ENCODE measurements at places on chromosomes 6 and 20.

DNA sequence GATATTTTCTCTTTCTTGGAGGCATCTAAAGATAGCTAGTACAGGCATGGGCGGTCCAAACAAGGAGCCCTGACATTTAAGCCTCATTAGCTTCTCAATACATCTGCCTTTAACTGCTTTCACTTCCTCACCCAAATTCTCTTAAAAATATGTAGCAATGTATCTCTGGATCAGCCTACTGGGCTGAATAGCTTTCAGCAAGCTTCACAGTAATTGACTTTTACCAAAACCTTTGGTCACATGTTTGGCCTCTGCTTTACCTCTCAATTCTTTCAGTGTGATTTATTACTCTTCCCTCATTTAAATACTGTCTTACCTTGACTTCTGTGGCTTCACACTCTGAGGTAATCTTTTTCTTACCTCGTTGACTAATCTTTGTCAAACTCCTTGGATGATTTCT, 1618.1 kb downstream of the GRIK2 start:
- no peak for DNase-seq

DNA sequence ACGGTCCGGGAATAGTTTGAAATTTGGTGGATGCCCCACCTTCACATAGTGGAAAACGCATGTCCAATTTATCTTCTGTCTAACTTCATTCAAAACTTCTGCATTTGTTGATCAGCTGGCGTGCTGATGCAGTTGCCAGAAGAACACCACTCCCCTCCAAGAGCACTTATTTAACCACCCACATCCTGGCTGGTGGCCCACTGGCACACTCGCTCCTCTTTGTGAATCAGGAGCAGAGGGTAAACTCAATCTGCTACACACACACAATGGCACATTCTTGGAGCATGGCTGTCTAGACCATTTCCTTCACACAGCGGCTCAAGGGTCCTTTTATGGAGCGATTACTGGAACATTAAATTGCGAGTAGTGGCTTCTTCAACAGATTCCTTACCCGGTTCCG, 55.1 kb upstream of the CEP162 start:
- peak; percentile 15 for DNase-seq

GRCh38 chr6:130968476-130968875, 94.6 kb downstream of the EPB41L2 start:
- no peak for DNase-seq

DNA sequence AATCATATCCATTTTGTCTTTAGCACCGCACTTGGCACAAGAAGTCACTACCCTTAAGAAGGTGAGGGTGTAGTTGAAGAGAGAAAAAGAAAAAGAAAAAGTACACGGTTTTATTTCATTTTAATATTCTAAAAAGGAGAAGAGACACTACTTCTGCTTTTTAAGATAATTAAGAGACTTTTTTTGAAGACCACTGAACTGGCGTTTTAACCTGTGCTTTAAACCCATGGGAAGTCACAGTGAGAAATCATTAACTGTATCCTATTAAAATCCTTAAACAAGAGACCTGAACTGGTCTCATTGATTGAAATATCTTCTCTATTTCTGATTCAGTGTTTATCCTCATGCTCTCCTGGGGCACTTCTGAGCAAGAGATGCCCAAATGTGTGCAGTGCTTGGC, 243.5 kb downstream of the TMEM242 start:
- DNase-seq: no peak

GRCh38 chr6:165664559-165665383, 1.7 kb upstream of the PDE10A start:
- peak; percentile 56 for DNase-seq

DNA sequence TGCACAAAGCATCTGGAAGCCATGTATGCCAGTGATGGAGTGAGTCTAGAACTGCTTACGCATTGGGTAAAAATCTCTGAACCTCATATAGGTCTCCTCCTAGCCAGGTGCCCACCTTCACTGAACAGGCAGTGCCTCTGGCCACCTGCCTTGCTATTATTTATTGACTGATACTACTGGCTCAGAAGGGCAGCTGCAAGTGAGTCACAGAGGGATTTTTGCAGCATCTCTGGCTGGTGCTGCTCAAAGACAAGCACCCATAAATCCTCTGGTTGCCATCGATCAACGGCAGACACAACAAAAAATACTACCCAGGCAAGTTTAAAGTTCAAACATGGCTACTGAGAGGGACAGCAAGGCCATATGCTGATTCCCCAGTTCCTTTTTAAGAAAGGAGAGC, 279.4 kb downstream of the UBE3D start:
- DNase-seq: no peak

DNA sequence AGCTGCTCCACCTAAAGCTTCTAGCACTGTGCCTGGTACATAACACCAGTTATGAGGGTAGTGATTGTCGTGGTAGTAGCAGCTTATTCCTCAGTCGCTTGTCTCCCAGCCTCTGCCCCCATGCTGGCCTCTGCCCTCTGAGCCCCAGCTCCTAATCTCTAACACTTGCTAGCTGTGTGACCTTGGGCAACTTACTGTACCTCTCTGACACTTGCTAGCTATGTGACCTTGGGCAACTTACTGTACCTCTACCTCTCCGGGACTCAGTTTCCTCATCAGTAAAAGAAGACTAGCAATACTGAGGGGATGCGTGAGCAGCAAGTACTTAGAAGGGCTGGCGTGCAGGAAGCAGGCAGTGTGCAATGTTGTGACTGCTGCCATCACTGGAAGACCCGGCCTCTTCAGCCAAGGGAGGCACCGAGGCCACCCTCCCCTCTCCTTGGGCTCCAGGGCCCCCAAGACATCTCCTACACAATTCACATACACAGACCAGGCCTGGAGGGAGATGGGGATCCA, 9.9 kb downstream of the MDFI start:
- DNase-seq: no peak

DNA sequence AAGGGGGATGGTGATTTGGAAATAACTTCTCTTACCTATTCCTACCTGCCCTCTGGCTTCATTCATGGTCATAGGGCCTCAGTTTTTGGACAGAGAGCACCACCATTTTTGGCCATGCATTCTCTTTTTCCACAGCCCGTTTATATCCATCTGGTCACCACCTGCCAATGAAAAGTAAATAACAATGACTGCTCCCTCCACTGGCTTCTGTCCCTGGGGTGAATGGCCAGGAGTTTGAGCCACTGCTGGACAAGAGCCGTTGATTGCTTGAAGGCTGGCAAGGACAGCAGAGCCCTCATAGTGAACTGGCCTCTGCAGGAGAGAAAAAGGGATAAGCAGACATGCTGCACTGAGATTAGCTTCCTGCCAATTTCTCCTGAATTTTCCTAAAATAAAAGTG, 261.8 kb downstream of the ADGB start:
- DNase-seq: no peak

DNA sequence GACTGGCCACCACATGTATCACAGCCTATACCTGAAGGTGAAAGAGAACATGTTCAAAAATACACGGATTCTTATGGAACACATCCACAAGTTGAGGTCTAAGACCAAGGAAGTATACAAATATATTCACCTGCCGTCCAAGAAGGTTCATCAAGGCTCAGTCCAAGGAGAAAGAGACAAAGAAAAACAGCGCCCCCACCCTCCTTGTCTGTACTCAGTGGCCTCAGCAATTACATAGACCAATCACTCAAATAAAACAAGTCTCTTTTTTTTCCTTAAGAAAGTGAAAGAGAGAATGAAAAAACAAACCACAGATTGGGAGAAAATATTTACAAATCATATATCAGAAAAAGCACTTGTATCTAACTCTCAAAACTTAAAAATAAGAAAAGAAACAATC, 19.5 kb downstream of the CPXM1 start:
- DNase-seq: no peak

- DNase-seq: peak; percentile 39
Observed at GRCh38 chr6:34115403-34115795, 30.5 kb downstream of the GRM4 start.

- peak; percentile 26 for DNase-seq
Observed at GRCh38 chr20:7858734-7859250, 81.5 kb downstream of the HAO1 start.

- DNase-seq: no peak
Observed at GRCh38 chr20:8399947-8400346, 267.9 kb downstream of the PLCB1 start.

GRCh38 chr6:121851056-121851455, 415.6 kb downstream of the GJA1 start:
- no peak for DNase-seq

GRCh38 chr6:46704562-46704961, 16.9 kb downstream of the TDRD6 start:
- peak; percentile 33 for DNase-seq

- no peak for DNase-seq
Observed at GRCh38 chr6:139754898-139755775, 380.7 kb upstream of the CITED2 start.

GRCh38 chr20:15332711-15333160, 995.3 kb upstream of the FLRT3 start:
- DNase-seq: no peak

GRCh38 chr6:1724616-1725015, 114.9 kb downstream of the FOXC1 start:
- DNase-seq: peak; percentile 83

DNA sequence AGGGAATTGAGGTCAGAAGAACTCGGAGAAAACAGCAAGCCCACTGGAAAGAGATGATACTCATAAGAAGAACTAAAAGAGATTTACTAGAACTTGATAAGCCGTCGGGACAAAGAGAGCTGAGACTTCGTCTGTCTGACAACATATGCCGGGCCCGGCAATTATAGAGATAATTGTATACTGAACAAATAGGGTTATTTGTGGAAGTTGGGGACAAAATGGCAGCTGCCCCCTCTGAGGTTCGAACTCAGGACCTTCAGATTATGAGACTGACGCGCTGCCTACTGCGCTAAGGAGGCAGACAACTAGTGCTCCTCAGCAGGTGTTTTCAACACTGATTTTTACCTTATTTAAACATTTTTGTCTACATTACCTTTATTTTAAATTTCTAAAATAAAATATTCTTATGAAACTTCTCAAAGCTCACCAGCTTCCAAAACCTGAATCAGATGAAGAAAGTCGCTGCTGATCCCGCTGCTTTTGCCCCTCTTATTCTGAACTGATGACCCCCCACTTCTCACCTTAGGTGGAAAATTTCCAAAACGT, 29.3 kb upstream of the TRIM27 start:
- DNase-seq: peak; percentile 64

- DNase-seq: peak; percentile 93
Observed at GRCh38 chr20:62623488-62624324, 18.6 kb upstream of the SLCO4A1 start.

DNA sequence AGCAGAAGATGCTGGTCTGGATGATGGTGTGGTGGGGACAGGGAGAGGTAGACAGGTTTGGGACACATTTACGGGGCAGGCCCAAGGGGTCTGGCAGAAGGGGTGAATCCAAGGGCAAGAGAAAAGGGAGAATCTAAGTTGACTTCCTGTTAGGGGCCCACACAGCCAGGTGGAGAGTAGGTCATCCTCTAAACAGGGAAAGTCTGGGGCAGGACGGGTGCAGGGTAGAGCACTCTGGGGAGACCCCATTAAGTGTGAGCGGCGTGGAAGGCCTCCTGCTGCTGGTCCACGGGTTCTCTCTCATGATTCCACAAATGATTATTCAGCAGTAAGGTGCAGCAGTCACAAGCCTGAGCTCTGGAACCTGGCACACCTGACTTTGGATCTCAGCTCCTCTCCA, 2.7 kb downstream of the SRXN1 start:
- DNase-seq: no peak

GRCh38 chr20:62596486-62596885, 45.8 kb upstream of the SLCO4A1 start:
- no peak for DNase-seq

- peak; percentile 86 for DNase-seq
Observed at GRCh38 chr6:37314487-37315156, 39.2 kb upstream of the RNF8 start.

DNA sequence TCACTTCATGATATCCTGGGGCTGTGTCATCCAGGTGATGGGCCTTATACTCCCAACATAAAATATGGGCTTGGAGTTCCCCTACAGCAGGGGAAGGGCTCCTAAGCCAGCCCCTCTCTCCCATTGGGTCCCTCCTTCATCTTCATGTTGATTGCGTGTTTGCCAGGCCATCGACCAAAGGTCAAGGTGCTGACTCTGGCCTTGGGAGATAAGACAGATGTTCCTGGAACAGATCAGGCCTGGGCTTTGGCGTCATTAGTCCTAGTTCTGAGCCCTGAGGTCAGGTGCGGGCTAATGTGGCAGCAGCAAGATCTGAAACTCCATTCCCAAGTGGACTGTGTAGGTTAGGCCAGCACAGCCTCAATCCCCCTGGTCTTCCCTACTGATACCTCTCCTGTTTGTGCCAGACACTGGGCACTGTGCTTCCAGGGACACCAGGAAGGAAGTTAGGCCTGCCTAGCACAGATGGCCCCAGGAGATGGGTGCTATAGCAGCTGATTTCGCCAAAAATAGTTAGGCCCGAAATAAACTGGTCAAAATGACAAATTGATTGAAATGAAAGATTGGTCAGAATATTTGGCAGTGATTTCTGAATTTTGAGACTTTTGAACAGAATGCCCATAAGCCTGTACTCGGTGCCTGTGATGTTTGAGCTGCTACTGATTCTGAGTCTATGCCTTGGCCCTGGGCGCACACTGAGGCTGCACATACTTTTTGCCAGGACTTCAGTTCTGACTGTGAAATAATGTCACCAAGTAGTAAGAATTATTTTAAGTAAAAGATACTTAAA, 28.8 kb downstream of the EPB41L1 start:
- DNase-seq: no peak

GRCh38 chr6:3162565-3163247, 5.4 kb upstream of the TUBB2A start:
- DNase-seq: peak; percentile 80
